ENCODE measurements at places on chromosomes 1 and 21.

DNA sequence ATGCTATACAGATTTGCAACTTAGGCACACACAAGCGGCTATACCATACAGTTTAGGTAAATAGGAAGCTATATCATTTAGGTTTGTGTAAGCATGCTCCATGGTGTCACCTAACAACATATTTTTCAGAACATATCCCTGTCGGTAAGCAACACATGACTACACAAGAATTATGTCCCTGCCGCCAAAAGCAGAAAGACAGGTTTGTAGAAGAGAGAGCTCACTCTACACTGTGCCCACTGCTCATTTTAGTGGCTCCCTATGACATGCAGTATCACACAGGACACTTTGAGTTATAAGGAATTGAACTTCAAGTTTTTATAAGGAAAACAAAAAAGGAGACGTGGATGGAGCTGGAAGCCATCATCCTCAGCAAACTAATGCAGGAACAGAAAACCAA, 132.5 kb upstream of the KAZN start:
- no peak for DNase-seq

DNA sequence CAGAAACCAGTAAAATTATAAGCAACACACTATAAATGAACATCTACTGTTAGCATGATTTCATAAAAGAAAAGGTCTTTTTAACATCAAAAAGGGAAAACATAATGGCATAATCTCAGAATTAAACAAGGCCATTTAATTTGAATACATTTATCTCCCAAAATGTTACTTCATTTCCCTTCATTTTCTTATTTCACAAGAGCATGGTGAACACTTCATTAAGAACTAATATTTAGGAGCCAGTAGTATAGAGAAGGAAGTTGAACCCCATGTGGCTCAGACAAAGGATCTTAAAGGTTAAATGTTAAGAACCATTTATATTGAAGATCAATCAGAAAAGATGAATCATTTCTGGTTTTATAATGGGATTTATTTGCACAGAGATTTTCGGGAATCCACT, 981.7 kb downstream of the TTLL7 start:
- DNase-seq = no peak

GRCh38 chr1:62240651-62241370, 46.2 kb downstream of the L1TD1 start:
- no peak for DNase-seq

- DNase-seq = no peak
Observed at GRCh38 chr1:154837672-154838171, 32.4 kb downstream of the KCNN3 start.

- DNase-seq = no peak
Observed at GRCh38 chr1:116826818-116827606, 72.8 kb downstream of the CD2 start.

GRCh38 chr1:159068886-159069285, 7.7 kb downstream of the AIM2 start:
- DNase-seq = no peak

DNA sequence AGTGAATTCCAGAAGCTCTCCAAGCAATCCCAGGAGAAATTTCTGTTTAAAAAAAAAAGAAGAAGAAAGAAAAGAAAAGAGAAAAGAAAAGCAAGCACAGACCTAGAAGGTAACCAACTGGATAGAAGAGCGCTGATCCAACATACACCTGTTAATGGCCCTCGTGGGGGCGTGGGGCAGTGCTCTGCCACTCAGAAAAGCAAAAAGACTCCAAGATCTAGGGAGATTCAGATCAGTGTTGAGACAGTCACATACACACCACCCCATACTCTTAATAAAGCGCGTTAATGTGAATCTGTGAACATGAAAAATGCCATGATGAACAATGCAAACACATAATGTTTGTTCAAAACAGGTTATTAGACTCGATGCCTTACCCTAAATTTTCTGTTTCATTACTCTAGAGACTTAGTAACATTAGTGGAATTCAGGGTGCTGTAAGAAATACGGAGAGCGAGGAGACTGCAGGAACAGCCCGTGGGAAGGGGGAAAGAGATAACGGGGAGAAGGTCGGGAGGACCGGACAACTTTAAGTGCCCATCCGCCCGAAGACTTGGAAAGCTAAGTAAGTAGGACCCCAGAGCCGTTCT, 406 bp downstream of the NME7 start:
- DNase-seq = no peak

DNA sequence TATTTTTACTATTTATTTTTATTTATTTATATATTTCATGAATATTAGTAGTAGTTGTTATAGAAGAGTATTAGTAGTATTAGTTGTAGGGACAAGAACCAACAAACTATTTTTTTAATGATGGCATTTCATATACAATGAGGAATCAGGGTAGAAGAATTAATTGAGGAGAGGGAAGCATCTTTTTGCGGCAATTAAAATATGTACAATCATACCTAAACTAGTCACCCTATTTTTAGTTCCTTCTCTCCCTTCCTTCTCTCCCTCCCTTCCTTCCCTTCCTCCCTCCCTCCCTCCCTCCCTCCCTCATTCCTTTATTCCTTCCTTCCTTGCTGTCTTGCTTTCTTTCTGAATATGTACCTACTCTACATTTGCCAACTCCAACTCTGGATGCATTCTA, 189.8 kb downstream of the GRIK1 start:
- DNase-seq = no peak

DNA sequence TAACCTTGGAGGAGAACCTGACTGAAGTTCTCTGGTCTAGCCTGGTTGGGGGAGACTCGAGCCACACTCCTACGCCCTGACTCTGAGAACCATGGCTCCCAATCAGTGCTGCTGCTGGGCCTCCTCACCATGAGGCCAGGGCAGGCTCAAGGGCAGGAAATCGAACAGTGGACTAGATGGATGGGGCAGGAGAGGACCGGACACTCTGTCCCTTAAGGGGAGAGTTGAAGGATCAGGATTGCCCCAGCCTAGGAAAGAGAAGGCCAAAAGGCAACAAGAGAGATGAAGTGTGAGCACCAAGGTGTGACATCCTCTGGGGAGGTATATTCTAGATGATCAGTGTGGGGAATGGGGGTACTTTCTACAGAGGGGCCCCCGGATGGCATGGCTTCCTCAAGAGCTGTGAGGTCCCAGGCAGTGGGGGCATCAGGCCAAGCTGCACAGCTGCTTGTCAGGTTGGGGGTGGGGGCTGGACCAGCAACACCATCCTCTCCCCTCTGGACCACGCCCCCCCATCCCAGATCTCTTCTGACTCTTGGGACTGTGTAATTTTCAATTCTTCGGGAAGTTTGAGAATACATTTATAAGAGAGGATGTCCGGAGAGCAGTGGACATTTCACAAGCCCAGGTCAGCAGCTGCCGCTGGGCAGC, 34.0 kb downstream of the MX1 start:
- DNase-seq = no peak

- DNase-seq = no peak
Observed at GRCh38 chr1:244992833-244993232, 128.5 kb upstream of the HNRNPU start.

DNA sequence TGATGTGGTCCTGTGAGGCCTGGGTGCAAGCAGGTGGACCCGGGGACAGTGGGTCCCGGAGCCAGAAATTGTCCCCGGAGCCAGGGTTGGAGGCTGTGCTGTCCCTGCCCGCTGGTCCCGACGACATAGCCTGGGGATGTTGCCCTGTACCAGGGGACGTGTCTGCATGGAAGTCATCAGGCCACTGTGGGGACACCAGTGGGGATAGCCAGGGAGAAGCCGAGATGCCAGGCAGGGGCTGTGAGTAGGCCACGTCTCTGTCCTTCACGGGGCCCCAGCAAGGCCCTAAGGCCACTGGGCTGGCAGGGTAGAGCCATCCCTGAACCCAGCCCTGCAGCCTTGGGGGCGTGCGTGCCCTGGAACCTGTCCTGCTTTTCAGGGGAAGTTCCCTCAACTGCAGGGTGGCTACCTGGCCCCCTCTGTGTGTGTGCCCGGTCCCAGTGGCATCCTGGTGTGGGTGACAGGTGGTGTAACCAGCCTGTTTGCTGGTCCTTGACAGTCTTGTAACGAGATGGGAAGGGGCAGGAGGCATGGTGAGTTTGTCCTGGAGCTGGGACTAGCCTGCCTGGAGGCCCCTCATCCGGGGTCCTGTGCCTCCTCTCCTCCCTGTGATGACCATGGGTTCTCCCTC, 73.2 kb downstream of the OBSCN start:
- DNase-seq = no peak
